Renal pelvis (tissue), 12 donors: ENCODE measurements at places on chromosomes 12 and 14.

- DNase-seq, result no peak
These were observed 35.7 kb downstream of the STK38L start for GRCh38 chr12:27279826-27280225.

DNA sequence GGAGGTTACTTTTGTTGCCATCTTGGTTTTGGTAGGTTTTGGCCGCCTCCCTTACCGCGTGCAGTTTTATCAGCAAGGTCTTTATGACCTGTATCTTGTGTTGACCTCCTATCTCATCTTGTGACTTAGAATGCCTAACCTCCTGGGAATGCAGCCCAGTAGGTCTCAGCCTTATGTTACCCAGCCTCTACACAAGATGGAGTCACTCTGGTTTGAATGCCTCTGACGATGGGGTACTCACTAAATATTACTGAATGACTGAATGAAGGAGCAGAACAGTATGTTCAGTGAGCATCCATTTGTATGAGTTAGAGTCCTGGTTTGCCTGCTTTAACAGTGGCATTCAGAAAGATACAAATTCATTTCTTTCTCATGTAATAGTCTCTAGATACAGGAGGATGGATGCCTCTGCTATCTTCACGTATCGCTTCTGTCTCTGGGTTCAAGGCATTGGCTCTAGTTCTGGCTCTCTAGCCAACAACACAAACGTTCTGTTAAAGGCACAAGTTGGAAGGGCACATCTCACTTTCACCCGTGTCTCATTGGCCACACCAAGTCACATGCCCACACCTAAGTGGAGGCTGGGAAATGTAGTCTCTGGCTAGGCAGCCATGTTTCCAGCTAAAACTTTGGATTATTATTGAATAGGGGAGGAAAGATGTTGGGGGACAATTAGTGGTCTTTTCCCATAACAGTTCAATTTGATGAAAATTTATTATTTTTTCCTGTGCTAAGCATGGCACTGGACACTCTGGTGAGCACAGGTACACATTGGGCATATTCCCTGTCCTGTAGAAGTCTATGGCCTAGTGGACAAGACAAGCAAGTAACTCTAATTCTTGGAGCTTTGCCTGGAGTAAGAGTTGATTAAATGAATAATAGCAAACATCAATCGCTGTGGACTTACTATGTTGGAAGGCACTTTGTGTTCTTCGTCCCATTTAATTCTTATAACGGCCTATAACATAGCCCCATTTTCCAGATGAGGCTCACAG lies 75.2 kb upstream of the RPH3A start:
- DNase-seq, result no peak

GRCh38 chr12:8953773-8954402 lies 4.4 kb upstream of the M6PR start:
- no peak for DNase-seq

GRCh38 chr14:73234029-73234428 lies 3.3 kb upstream of the PAPLN start:
- DNase-seq, result no peak

DNA sequence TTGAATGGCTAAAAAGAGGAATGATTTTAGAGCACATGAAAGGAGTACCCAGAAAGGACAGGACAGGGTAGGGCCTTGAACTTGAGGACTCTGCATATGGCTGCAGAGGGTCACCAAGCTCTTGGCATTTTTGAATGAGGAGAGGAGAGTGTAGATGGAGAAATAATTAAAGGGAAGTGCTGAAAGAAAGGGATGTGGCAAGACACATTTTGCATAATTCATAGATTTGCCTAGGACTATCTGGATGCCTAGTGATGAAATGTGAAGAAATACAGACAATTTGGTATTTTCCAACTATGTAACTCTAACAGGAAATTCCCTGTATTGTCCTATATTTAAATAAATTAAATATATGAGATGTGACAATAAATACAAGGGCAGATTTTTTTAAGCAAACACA lies 27.5 kb upstream of the MDM1 start:
- DNase-seq, result no peak

- DNase-seq, result no peak
These were observed 101.3 kb downstream of the WIF1 start for GRCh38 chr12:65019696-65020234.

DNA sequence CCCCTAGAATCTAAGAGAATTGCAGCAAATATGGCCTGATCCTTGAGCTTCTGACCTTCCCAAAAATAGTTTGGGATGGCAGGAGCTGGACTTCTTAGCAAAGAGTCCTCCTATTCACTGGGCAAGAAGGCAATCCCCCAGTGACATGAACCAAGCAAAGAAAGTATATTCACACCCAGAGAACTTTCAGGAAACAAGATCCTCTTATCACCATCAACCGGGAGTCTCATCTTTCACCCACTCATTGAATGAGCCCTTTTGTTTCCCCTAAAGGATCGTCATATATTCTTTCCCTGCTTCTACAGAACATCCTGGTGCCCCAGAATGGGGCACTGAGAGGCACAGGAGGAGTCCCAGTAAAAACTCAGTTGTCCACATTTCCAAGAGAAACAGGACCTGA lies 19.7 kb downstream of the SPTB start:
- DNase-seq, result no peak
